Trophoblast cell (in vitro differentiated cells and primary cell): ENCODE measurements at places on chromosomes 4 and X.
A peak's percentile ranks its signal among the peaks of the same experiment; 100 is the strongest.

- no peak for DNase-seq
Observed at GRCh38 chr4:124866301-124866700, 153.8 kb upstream of the ANKRD50 start.

GRCh38 chr4:39664828-39665731 is 26.4 kb upstream of the SMIM14 start:
- DNase-seq = no peak

DNA sequence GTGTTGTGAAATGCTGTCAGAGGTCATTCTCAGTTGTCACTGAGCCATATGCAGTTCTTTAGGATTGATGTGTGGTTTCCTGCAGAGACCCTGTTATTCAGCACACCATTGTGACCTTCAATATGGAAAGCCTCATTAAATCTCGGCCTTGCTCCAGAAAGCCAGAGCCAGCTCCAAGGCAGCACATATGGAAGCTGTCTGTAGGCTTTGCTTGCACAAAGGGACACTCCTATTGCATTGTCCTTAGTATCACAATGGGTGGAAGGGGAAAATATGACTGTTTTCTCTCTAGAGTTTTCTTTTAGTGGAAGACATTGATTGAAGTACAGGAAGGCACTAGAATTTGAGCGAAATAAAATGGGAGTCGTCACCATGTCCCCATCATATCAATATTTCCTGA is 179.0 kb downstream of the CEP135 start:
- no peak for DNase-seq

DNA sequence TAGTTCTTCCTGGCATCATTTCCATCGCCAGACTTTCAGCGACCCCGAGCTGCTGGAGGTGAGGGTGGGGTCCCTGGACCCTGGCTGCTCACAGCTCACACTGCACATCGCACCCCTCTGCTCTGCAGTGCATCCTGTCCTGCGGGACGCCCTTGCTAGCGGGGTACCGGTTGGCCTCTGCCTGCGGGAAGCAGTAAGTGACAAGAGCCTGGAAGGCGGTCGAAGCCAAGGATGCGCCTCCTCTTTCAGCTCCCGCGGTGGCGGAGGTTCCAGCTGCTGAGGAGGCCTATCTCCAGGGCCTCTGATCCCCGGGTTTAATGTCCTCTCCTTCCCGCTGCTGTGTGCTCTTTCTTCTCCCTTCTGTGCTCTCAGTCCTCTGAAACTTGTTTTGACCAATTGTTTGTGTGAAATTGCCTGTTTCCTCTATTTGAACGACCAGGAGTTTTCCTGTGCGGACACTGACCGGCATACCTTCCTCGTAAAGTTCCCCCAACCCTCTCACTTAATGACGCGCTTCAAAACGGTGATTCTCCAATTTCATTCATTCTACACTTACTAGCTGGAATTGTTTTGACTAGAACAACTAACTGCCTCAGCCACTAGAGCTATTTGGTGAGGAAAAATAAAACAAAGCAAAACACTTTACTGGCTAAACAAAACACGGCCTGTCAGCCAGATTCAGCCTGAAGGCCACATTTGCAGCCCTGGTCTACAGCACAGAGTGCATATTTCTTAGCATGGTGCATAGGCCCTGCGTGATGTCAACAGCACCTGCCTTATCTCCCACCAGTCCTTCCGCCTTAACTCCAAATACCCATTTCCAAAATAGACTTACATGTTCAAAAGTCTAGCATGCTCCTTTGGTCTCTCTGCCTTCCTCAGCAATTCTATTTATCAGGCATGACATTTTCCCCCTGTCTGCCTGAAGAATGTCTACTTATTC is 28.0 kb downstream of the MGAT4D start:
- no peak for DNase-seq

GRCh38 chr4:55018978-55019377 is 106.4 kb downstream of the KDR start:
- no peak for DNase-seq

DNA sequence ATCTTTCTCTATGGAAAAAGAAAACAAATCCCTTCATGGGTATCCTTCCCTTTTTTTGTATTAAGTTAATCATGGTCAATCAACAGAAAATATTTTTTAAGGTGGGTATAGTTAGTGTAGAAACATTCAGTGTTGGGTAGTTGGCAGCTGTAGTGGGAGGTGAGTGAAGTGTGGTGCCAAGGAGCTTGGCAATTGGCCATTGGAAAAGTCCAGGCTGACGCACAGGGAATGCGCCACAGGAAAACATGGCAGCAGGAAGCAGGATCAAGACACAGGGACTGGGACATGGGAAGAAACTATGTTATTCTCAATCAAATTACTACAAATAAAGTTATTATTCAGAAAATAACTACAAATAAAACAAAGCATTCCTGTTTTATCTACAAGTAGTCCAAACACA is 20.0 kb downstream of the PALLD start:
- DNase-seq = no peak

- DNase-seq = no peak
Observed at GRCh38 chr4:56731857-56732256, 50.8 kb upstream of the HOPX start.

GRCh38 chr4:59180161-59180560 is 2020.0 kb upstream of the ADGRL3 start:
- no peak for DNase-seq

DNA sequence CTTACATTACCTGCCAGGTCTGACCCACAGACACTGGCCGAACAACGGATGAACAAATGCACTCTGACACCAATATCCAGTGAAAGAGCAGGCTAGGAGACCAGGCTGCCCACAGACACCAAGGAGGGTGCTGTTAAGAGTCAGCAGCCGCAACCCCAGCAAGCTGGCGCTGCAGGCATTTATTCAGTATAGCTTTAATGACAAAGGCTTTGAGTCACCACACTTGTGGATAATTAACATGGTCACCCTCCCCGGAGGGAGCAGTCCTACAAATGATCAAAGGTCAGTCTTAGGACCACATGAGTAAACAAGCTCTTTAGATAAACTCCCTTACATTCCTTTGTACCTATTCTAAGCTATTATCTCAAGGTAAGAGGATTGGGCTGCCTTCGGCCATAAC is 368.5 kb upstream of the GRID2 start:
- DNase-seq = no peak

- no peak for DNase-seq
Observed at GRCh38 chrX:153499876-153500275, 5.1 kb downstream of the BGN start.

- no peak for DNase-seq
Observed at GRCh38 chr4:1080961-1081688, 32.2 kb downstream of the RNF212 start.

GRCh38 chrX:75781611-75782010 is 3.4 kb downstream of the MAGEE2 start:
- DNase-seq = peak; percentile 33

DNA sequence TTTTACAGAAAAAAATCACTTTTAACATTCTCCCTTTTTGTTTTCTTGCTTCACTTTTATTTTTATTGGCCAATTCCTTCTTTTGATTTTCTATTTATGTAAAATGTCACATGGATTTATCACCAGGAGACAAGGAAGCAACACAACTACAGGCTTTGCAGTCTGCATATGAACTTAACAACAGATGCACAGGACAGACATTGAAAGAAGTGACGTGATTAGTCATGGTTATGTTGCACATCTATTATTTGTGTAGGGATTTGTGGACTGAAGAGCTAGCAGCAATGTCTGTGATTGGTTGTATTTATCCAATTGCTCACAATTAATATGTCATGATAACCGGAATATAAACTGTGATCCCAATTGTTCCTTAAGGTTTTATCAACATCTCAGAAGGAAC is 147.8 kb upstream of the KLF3 start:
- DNase-seq = no peak

DNA sequence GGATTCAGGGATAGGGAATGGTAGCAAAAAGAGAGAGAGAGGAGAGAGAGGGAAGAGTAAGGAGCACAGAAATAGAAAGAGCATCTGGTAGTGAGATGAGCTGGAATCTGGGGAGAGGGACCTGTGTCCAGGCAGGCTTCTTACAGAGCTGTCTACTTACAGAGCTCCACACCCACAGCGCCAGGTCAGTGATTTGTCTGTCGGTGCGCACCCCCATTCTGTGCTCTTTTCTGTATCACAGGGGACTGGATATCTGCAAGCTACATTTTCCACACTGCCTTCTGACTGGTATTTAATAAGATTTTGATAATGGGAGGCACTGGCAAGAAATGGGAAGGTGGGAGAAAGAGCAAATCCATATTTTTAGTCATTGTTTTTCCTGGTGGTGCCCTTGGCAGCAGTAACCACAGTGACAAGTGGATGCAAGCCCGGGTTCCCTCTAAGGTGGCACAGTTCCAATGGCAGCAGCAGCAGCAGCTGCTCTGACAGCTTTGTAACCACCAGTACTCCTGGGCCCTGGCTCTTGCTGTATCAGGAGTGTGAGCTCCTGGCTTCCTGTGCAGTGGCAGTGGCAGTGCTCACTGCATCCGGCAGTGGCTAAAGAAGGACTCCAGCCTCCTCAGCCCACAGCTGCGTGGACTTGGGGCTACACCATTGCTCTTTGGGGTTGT is 300.5 kb downstream of the TRIML1 start:
- DNase-seq = no peak

- no peak for DNase-seq
Observed at GRCh38 chrX:124117325-124117724, 155.8 kb downstream of the STAG2 start.
